BJ (cell line): ENCODE measurements at places on chromosomes 3 and 15. TPM values are rescaled to one million over a fixed set of nuclear protein-coding genes. Genes with fewer than 3 reads are reported as not detected.

DNA sequence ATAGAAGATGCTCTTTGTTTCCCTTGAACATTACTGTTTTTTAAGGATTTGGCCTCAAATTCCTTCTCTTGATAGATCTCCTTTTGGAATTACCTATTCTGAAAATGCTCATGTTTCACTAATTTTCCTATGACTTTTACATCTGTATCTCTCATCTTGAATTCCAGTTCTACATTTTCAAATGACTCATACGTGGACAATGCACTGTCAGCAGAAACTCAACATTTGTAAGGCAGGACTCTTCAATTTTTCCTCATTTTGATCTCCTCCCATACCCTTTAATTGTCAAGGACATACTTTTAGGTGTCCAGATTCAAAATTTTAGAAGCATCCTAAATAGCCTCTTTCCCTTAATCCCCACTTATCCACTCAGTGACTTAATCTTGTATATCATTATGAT is 341.0 kb upstream of the RASGRP1 start:
- no peak for DNase-seq

Gene MAP6D1
- polyA plus RNA-seq = 3.9 and 5.0 TPM in 2 replicates

Gene CYP1A2
- polyA plus RNA-seq = not detected in 2 replicates

DNA sequence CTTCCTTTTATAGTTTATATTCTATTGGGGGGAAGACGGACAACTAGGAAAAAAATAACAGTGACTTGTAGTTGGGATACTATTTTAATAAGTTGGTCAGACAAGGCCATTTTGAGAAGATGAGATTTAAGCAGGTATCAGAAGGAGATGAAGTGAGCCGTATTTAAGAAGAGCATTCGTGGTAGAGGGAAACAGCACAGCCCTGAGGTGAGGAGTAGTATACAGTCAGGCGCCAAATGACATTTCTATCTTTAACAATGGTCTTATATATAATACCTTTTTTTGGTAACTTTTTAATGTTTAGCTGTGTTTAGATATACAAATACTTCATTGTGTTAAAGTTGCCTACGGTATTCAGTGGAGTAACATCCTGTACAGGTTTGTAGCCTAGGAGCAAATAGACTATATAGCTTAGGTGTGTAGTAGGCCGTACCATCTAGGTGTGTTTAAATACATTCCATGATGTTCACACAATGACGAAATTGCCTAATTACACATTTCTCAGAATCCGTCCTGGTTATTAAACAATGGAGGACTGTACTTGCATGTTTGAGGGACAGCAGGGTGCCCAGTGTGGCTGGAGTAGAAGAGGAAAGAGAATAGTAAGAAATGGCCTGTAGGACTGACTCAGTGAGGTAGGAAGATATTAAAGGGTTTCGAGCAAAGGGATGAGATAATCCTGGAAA is 1.6 kb downstream of the NKTR start:
- DNase-seq = no peak

Gene HGD
- polyA plus RNA-seq = 0.11 and 0.15 TPM in 2 replicates

Gene TXNRD3
- 4.4 and 5.5 TPM in 2 replicates for polyA plus RNA-seq

- no peak for DNase-seq
Measured at GRCh38 chr3:45538641-45538986, 55.9 kb upstream of the LIMD1 start.

Gene C3orf62
- polyA plus RNA-seq = 2.1 TPM in 2 replicates

DNA sequence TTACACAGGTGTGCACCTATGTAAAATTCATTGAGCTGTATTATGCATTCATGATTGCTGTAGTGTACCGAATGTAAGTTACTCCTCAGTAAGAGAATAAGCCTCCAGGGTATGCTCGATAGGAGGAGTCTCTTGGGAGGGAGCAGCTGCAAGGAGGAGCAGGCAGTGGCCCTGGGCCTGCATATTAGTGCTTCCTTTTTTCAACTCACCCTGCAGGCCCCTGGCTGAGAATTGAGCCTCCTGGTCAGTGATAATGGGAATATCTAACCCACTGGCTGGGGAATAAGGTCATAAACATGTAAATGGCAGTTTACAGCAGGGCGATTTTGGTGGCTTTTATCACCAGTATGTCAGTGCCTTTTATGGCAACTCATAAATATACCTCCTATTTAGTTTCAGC is 21.7 kb upstream of the SFMBT1 start:
- DNase-seq = no peak

DNA sequence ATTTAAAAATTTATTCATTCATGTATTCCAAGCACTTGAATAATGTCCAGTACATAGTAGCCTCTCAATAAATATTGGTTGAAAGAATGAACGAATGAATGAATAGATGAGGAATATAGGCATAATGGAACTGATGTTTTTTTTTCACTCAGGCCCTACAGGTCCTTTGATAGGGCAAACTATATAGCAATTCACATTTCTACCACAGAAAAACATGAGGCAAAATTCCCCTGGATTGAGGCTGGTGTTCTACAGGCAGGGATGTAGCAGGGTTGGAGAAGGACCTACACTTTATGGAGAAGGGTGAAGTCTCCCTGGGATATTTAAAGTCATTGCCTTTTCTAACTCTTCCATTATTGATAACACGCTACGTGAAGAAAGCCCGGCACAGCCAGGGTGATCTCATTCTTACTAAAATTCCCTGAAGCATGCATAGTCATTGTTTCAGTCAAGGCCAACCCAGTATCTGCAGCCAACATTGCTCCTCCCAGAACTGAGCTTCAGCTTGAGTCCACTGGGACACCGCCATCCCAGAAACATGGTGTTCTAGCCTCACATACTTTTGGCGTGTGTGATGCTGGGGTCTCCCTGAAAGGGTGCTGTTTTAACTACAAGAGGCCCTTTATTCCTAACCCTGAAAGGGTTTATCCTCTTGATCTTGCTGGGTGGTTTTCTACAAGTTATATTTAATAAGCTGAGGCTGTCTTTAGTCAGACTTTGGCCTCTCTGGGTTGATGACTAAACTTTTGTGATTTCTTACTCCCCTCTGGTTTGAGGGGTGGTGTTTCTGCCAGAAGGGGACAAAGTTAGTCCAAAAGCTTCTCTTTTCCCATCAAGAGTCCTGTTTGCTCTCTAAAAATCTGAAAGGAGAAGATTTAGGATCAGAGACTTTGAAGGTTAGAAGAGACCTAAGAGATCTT is 25.9 kb upstream of the FBN1 start:
- DNase-seq = no peak

Gene SLC15A2
- 0.06 and 0.11 TPM in 2 replicates for polyA plus RNA-seq

- no peak for DNase-seq
Measured at GRCh38 chr15:60899322-60899966, 329.7 kb downstream of the RORA start.
